AG10803 (cell line): ENCODE measurements at places on chromosomes 1 and 21.

DNA sequence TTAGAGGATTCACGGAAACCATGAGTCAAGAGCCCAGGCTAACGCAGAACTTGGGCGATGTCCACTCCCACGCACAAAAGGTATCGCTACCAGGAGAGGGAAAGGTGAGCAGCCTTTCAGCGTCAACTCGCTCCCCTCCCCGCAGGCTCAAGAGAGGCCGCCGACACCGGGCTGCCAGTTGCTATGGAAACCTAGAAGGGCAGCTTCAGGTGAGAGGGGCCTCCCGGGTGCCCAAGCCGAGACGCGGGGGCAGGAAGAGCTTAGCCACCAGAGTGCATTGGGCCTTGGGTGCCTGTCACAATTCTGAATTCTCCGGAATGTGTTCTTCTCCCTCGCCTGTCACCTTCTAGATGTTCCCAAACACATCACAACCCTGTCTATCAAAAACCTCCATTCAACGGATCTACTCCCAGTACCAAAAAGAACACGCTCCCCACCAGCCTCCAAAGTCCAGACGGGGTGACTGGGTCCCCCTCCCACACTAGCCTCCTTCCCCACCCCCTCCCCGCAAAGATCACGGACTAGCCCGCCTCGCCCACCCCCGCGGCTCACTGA lies 694 bp downstream of the MEAF6 start:
- DNase-seq = no peak

DNA sequence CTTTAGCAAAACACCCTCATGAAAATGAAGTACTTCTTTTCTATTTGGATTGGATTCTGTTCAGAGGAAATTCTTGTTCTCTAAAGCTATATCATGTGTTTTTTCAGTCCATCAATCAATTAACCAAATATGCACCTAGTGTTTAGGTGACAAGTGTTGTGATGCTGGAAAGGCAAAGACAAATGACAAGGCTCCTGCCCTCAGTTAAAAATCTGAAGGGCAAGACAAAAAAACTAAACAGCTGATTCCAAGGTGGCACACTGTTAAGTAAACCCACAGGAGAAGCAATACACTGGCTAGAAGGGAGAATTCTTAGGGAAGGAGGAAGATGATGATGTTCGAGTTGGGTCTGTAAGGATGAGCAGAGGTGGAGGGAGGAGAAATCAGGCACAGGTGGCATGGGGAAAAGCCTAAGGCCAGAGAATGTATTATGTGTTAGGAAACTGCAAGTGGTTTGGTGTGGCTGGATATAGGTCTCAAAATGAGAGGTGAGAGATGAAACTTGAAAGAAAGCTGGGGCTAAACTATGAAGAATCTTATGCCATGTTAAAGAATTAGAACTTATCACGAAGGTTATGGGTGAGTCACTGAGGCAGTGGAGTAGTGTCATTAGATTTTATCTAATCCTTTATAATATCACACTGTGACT lies 51.8 kb upstream of the GFI1 start:
- DNase-seq = no peak

DNA sequence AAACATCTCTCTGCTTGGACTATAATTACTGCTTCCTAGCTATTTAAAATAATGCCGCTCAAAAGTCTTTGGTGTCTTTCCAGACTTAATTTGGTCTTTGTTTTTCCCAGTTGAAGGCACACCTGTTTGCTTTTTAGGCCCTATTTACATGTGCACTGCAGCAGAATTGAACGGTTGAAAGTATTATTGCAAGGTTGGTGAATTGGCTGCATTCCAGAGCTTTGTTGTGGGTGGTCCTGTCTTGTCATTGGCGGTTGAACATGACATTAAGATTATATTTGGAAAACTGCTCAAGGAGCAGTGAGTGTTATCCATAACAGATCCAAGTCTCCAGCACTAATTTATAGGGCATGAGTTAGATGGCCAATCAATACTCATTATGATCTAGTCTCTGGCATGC lies 656.3 kb downstream of the PTPRC start:
- no peak for DNase-seq

DNA sequence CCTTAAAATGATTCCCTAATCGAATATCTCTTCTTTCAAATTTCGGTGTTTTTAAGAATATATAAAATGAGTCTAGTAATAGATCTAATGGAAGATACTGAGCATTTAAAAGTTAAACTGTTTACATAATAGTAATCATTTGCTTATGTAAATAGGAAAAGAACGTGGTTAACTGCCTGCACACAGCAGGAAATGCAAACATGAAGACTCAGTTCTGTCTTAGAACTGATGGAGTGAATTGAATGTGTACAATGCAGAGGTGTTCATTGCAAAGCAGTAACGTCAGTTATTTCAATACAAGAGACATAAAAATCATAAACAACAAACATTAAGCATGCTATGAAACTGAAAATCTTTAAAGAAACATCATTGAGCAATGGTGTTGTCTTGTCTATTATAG lies 359.4 kb upstream of the ADAMTS5 start:
- DNase-seq = no peak

- no peak for DNase-seq
These were observed 2208.6 kb downstream of the MRPL39 start for GRCh38 chr21:23398726-23399125.

GRCh38 chr1:91827087-91827458 lies 58.9 kb downstream of the TGFBR3 start:
- DNase-seq = no peak

GRCh38 chr1:167752219-167752985 lies 30.6 kb downstream of the MPZL1 start:
- DNase-seq = no peak

- peak; percentile 53 for DNase-seq
These were observed 28.5 kb downstream of the CNIH3 start for GRCh38 chr1:224644553-224645154.

DNA sequence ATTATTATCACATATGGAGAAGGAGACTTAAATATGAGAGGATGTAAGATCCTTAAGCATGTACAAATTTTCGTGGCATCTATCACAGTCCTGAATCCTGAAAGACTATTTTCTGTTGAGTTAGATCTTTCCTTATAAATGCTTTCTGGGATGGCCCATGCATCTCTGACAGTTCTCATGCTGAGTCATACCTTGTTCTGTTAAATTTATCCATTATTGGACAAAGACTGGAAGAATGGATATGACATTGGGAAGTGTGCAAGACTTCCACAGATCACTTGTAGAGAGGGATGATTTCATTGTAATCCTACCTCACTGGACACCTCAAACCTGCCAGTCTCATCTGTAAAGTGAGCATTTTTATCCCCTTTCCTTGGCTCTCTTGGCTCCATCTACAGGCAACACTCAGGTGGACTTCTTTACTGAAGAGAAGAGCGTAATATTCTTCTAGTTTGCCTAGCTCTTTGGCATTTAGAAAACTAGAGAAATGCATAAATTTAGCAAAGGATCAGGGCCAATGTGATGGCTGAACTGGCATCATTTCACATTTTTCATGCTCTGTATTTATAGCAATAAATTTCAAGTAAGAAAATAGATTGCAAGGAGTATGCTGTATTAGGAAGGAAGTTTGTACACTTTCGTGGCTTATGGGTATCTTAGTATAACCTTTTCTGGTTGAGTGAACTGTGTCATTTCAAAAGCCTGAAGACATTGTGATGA lies 128.2 kb downstream of the NFIA start:
- no peak for DNase-seq

- DNase-seq = peak; percentile 81
These were observed 9.1 kb upstream of the LUZP1 start for GRCh38 chr1:23177438-23178380.

GRCh38 chr1:192620071-192620635 lies 15.8 kb upstream of the RGS13 start:
- peak; percentile 5 for DNase-seq

DNA sequence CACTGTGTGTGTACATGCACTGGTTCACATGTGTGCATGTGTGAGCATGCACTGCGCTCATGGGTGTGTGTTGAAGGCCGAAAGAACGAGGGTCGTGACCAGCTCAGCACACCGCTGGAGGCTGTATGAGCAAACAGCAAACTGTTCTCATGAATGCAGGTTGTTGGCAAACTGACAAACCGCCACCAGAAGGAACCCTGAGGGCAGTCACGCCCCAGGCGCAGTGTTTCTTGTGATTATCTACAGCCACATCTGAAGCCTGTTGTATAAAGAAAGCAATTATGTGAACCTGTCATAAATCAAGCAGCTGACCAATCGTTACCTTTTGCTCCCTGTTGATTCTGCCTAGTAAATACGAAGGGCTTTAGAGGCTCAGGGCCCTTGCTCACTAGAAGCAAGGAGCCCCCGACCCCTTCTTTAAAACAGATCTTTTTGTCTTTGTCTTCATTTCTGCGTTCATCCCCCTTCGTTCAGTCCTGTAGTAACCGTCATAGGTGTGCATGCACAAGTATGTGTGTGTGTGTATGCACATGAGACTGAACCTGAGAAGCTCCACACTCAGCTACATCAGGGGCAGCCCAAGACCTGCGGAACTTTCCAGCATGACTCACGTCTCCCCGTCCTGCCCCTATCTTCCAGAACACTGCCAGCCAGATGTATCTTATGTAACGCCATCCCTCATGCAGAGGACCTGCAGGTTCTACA lies 16.8 kb upstream of the RIPK4 start:
- DNase-seq = peak; percentile 38

DNA sequence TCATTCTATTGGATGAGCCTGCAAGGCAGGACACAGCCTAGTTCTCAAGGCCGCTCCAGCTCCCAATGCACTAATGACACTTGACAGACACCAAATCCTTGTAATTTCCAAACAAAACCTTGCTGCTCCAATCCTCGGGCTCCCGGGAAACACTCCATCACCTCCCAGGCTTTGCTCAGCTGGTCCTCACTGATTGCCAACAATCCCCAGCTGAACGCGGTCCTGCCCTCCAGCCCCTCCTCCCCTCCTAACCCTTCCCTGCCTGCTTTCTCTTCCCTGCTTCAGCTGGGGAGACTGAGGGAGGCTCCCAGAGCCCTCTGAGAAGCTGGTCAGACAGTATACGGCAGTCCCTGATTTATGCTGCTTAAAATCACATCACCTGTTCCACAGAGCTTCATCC lies 114.4 kb upstream of the TNR start:
- DNase-seq = no peak

DNA sequence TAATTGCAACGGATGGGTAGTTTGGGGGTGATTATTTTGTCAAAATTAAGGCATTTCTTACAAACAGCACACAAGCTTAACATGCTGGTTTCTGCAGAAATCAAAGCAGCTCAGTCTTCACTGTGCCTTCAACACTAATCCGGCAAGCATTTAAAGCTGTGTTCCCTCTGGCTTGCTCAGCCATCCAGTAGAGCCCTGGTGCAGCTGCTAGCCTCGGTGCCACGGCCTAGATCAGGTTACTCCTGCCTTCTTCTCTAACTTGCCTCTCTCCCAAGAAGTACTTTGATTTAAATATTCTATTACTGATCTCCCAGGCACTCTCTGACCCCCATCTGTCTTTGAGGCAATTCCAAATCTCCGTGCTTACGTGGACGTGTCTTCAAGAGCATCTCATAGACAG lies 85.6 kb downstream of the GREM2 start:
- DNase-seq = no peak

GRCh38 chr1:6962996-6963911 lies 178.0 kb downstream of the CAMTA1 start:
- no peak for DNase-seq

GRCh38 chr1:91891454-91891853 lies 5.5 kb upstream of the TGFBR3 start:
- DNase-seq = peak; percentile 92

DNA sequence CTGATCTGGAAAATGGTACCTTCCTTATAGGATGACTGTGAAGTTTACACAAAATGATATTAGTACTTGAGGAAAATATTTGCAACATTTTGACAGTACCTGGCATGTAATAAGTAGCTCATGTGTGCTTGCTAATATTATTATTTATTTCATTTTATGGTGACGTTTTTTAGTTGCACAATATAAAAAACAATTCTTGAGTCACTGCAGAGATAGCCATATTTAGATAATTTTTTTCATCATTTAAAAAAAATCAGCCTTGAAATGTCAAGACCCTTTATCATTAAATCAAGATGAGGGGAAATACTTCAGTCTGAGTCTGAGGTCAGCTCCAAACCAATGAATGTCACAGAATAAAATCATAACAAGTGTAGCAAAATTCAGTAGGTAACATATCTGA lies 196.8 kb upstream of the RUNX1 start:
- DNase-seq = no peak

- peak; percentile 75 for DNase-seq
These were observed 802.8 kb upstream of the CXADR start for GRCh38 chr21:16709866-16710550.

DNA sequence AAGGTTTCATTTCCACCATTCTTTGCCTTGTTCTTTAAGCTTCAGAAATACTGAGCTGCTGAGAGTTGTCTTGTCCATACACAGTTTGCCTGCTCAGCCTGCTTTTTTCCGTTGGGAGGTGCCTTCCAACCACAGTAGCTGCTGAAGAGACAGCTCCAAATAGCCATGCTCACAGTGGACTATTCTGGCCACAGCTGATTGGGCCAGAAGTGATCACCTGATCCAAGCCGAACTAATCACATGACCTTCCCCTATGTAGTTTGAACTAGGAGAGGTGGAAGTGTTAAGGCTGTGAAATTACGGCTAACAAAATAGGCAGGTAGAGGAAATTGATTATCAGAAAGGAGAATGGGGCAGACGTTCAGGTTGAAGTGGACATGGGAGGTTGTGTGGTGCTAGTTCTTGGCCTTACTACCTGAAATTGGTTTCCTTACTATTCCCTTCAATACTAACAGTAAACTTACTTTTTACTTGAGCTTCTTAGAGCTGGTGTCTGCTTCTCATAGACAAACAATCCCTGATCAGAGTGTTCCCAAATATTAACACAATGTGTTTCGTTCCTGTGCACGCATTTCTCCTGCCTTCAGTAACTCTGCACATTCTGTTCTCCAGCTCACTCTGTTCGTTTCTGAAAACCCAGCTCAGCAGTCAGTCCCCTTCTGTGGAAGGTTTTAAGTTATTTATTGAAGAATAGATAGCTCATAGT lies 136.1 kb downstream of the RWDD3 start:
- no peak for DNase-seq

GRCh38 chr1:171457412-171457811 lies 27.9 kb upstream of the PRRC2C start:
- peak; percentile 27 for DNase-seq

DNA sequence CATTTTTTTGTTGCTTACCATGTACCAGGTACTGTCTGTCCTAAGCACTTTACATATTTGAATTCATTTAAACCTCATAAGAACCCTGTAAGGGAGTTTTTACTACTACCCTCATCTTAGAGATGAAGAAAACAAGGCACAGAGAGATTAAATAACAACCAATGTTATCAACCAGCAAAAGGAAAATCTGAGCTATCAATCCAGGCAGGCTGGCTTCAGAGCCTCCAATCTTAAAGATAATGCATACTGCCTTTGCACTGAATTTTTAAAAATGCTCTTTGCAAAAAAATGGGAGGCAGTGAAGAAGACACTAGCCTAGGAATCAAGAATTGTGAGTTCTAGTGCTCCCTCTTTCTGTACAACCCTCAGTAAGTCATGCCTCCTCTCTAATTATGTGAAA lies 18.7 kb downstream of the NDC1 start:
- DNase-seq = no peak

GRCh38 chr1:180544050-180544449 lies 14.7 kb upstream of the OVAAL start:
- DNase-seq = no peak

- DNase-seq = peak; percentile 28
These were observed 494.6 kb upstream of the ADGRL4 start for GRCh38 chr1:79501153-79501552.
